ENCODE measurements at places on chromosomes 5 and 9.

DNA sequence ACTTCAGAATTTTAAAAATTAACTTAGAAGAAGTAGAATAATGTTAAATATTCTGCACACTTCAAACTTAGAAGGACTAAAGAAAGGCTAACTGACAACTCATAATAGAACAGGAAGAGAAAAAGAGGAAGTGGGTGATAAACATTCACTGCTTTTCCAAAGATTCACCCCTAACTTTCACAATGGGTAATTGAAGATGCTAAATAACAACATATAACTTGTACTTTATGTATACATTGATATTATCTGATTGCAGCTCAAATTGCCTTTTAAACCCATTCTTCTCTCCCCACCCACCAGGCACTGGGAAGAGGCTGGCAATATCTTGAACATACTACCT lies 376.6 kb downstream of the EFNA5 start:
- DNase-seq: no peak

GRCh38 chr5:144122081-144122480 lies 48.4 kb downstream of the YIPF5 start:
- no peak for DNase-seq

DNA sequence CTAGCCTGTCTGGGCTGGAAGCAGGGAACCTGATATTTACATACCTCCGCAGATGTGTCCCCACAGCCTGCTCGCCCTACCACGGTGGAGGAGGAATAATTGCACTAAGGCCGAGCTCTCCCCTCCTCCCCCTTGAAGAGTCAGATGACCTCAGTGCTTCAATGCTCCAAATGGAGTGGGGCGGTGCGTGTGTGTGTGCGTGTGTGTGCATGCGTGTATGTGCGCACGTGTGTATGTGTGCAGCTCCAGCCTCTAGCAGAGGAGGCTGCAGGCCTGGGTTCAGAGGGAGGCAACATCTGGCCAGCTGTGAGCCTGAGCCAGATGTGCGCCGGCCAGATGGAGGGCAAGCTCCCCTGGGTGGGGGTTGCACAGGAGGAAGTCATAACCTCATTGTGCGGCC lies 90.5 kb downstream of the NRG2 start:
- DNase-seq: no peak

- no peak for DNase-seq
Observed at GRCh38 chr5:57824623-57825022, 342.0 kb upstream of the ACTBL2 start.

DNA sequence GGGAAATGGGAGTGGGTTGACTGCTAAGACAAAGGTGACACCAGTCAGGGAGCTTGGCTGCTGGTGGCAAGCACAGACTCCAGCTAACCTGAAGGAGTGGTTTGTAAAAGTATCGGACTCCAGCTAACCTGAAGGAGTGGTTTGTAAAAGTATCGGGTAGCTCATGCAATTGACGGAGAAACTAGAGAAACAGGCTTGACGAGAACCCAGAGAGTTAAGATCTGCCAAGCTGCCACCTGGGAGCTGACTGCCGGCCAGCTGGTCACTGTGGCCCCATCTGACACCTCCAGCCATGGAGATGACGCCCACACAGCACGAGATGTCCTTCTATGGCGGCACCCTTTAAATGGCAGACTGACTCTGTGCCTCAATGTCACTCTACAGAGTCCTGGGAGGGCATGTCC lies 28.3 kb upstream of the CRB2 start:
- DNase-seq: no peak

- DNase-seq: peak; percentile 44
Observed at GRCh38 chr5:32280656-32281081, 32.1 kb downstream of the MTMR12 start.

DNA sequence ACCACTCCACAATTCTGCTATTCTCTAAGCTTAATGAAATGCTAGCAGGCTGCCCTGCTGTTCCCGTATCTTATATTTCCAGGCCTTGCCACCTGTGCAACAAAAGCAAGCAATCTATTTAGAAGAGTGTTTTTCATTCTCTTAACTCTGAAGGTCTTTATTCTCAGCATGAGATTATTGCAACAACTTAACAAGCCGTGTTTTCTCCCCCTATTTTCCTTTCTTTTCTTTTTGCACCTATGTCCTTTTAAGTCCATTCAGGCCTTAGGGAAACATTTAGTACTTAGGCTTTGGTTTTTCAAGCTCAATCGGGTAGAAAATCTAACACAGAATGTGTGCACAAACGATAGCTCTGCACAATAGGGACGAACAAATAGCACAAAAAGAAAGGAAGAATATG lies 89.6 kb upstream of the DMRTA1 start:
- no peak for DNase-seq

- no peak for DNase-seq
Observed at GRCh38 chr9:127500399-127500798, 49.1 kb downstream of the LRSAM1 start.

DNA sequence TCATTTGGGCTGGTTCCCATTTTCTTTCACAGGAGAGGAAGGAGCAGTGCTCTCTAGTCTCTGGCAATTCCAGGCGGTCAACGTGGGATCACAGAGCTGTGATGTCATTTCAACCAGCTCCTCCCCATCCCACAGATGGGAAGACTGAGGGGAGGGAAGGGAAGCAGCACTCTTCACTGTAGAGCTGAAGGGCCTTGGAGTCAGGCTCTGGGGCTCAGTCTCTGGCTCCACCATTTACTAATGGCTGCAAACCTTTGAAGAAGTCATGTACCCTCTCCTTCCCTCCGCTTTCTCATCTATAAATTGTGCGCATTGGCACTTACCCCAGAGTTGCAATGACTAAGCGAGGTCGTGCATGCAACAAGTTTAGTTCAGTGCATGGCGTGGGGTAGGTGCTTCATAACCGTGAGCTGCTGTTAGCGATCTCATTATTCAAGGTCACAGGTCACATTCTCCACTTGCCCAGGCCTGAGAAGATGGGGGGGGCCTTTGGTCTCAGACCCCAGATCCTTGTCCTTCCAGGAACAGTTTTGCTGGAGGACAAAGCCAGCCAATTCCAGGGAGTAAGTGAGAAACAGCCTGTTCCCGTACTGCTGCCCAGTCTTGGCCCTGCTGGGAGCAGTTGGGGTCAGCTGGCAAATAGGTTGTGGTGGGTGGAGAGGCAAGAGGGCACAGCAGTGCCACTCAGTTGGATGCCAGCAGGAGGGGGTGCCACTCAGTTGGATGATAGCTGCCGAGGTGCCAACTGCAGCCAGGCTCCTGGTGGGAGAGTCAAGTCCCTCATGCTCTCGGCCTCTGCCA lies 136.7 kb downstream of the RGS3 start:
- no peak for DNase-seq

DNA sequence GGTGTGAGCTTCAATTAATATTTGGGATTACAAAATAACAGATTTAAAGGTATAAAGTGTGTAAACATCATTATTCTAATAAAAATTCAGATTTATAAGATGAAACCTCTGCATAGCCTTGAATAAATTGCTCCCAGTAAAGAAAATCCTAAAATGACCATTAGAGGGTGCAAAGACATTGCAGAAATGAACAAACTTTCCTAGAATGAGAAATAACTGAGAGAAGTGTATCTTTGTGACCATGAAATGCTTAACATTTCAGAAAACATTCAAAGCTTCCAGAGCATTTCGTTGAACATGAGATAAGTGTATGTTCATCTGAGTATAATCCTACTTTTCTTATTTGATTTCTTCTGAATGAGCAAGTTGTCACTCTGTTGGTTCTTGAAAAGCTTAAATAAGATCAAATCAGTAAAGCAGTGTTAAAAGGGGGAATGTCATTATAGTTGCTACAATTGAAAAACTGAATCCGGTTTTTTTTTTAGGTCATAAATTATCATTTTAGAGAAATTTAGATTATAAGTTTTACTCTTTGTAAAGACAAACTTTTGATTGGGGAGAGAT lies 24.7 kb upstream of the NUDT12 start:
- no peak for DNase-seq

DNA sequence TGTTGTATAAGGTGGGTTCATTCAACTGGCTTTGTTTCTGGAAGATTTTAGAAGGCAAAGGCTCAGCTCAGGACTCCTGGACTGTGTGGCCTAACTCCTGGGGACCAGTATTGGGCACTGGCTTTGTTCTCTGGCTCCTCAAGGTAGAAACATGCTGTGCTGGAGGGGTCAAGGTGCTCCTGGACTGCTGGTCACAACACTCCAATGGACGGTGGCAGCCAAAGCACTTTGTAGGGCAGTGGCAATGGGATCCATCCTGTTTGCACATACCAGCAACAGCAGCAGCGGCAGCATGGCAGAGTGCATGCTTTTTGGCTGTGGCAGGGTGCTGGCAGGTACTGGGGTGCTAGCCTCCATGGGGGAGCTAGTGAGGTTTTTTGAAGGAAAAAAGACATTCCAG lies 65.3 kb downstream of the SLCO6A1 start:
- no peak for DNase-seq

DNA sequence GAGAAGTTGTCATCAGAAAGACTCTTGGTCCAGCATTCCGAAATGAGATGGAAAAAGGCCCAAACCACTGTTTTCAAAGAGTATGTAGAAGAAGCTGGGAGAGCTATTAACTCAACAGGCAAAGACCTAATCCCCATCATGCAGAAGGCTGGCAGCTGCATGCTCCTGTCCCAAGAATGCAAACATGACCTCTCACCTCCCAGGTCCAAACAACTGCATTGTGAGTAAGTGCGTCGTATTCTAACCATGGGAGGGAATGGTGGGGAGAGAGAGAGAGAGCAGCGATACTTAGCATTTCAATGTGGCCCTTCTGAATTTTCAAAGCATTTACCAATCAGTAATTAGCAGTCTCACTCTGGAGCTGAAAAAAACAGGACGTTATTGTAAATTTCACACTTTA lies 27.6 kb downstream of the TRPC7 start:
- DNase-seq: no peak

All from CD4-positive, alpha-beta T cell treated with Interleukin-17A for 1 hour (primary cell).